ENCODE measurements at places on chromosomes 1 and 21.

DNA sequence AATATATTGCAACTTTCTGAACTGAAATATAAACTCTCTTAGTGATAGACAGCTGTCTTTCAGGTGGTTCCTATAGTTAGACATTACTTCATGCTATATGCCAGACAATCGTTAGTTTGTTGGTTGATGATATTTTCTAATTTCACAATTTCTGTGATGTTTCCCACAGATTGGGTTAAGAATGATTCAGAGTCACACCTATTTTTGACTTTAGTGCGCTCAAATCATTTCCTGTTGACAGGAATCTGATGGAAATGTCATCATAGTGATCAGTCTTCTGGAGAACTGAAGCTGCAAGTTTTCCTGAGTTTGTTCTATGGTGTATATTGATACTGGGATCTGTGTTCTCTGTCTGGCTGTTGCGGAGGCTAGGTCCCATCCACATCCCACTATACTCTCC lies 119.7 kb downstream of the C1orf21 start:
- DNase-seq: no peak

DNA sequence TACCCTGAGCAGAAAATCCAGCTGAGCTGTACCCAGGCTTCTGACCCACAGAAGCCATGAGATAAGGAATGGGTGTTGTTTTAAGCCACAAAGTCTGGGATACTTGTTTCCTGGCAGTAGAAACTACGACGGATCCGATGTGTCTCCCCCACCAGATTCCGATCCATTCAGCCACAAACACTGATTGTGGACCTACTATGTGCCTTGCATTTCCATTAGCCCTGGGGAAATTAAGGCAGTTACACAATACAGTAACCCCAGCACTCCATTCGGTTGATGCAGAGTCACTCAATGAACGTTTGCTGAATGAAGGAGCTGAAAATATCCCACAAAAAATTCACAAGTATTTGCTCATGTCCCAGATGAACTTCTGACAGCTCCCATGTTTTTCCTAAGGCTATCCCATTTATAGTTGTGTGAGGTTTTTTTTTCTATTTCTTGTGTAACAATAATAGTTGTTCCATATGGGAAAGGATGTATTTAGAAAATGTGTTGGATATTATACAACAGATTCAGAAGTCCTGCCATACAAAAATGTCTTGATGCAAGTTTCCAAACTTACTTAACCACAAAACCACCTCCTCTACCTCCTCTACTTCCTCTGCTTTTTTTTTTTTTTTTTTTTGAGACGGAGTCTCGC lies 29.6 kb upstream of the KAZN start:
- DNase-seq: no peak

- no peak for DNase-seq
Observed at GRCh38 chr1:176989754-176990153, 174.8 kb downstream of the ASTN1 start.

GRCh38 chr1:205668951-205669340 lies 11.4 kb downstream of the SLC45A3 start:
- no peak for DNase-seq

GRCh38 chr1:233971753-233972152 lies 67.3 kb downstream of the SLC35F3 start:
- DNase-seq: no peak

DNA sequence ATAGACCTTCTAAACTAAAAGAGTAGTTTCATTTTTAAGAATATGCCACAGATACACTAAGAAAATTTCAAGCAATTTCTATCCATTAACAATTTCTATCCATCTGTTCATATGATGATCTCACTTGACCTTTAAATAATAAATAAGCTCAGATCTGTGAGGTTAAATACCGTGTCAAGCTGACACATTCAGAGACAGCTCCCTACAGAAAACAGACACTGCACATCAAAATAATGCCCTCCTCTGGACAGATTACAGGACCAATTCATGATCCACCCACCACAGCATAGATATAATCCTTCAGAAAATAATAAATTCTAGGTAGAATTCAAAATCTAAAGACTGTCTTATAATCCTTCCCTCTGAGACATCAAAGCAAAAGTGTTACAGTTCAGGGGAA lies 49.4 kb upstream of the SEC16B start:
- no peak for DNase-seq

- DNase-seq: no peak
Observed at GRCh38 chr1:29991025-29991424, 732.4 kb downstream of the MATN1 start.

DNA sequence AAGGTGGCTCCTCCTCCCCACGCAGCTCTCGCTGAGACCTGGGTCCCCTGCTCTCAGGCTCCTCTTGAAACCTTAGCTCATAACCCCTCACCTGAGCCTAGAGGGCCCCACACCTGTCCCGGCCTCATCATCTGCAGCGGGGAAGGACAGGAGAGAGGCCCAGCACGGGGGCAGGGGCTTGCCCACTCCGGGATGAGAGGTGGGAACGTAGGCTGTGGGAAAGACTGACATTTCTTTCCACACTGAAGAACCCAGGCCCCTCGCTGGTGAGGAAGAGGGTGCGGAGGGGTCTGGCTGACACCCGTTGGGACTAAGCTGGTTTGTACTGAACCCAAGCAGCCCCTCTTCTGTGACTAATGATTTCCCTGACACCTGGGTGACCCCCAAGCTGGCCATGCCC lies 14.0 kb upstream of the NES start:
- no peak for DNase-seq

GRCh38 chr21:14711287-14711686 lies 165.2 kb upstream of the SAMSN1 start:
- no peak for DNase-seq

GRCh38 chr1:161218301-161219077 lies 3.4 kb downstream of the FCER1G start:
- no peak for DNase-seq

GRCh38 chr1:79539001-79539400 lies 532.5 kb upstream of the ADGRL4 start:
- no peak for DNase-seq

- no peak for DNase-seq
Observed at GRCh38 chr21:29303288-29303687, 4.6 kb downstream of the BACH1 start.

GRCh38 chr1:188689542-188689941 lies 1788.1 kb downstream of the BRINP3 start:
- no peak for DNase-seq

- no peak for DNase-seq
Observed at GRCh38 chr1:101288491-101288944, 51.7 kb downstream of the S1PR1 start.

GRCh38 chr1:109619576-109620400 lies at the start of the genes AMPD2 and GNAT2:
Gene AMPD2 (plus strand): TSS chr1:109619837. CDS start chr1:109621176, 1,339 bp downstream.
Gene GNAT2 (minus strand): TSS chr1:109619616. CDS start chr1:109612870, 6,746 bp downstream.
- DNase-seq: peak; percentile 45

DNA sequence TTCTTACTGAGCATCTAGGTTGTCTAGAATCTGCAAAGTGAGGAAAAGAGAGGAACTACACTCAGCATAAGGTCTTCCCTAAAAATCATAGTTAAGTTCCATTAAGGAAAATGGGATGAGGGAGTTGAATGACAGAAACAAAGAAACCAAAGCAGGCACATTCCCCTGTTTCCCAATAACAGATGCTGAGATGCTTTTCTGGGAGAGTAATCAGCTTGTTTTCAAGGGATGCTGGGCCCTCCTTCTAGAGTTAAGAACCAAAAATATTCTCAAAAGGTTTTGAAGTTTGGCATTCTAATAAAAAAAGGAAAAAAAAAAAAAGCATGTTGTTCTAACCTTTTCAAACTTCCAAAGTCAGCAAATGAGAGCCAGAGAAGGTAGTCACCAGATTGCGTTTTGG lies 105.2 kb upstream of the ZNF648 start:
- DNase-seq: no peak

DNA sequence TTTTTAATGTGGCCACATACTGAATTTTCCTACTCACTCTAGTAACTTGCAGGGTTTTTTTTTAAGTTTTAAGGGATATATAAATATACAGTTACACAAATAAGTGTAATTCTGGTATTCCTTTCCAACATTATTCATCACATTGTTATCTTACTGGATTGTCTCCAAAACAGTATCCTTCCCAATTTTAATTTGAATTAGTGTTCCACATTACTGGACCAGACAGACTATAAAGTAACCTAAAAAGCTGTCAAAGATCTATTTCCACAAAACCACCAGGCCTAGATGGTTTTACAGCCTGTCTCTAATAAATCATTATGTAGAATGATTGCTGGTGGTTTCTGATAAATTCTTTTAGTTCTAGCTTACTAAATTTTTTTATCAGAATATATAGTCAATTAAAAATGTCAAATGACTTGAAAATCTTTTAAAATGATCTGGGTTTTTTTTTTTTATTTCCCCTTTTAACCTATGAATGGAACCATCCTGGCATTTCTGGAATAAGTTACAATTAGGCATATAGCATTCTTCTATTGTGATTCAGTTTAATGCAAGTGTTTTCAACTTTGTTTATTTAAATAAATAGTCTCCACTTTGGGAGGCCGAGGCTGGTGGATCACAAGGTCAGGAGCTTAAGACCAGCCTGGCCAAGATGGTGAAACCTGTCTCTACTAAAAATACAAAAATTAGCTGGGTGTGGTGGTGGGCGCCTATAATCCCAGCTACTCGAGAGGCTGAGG lies 59.3 kb downstream of the PACC1 start:
- no peak for DNase-seq

DNA sequence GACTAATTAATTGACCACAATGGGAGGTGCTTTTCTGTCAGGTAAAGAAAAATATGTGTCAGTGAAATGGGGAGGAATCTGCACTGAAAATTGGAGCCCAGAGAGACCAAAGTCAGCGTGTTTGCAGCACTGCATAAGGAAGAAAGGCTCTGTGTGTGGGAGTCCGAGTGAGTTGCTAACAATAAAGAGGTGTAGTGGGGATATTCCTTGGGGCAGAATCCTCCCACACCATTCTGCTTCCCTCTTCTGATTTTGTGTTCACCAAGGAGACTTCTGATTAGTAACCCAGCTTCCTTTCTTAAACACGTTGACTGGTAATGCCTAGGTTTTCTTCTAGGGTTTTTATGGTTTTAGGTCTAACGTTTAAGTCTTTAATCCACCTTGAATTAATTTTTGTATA lies 240.5 kb downstream of the RPS6KC1 start:
- no peak for DNase-seq

DNA sequence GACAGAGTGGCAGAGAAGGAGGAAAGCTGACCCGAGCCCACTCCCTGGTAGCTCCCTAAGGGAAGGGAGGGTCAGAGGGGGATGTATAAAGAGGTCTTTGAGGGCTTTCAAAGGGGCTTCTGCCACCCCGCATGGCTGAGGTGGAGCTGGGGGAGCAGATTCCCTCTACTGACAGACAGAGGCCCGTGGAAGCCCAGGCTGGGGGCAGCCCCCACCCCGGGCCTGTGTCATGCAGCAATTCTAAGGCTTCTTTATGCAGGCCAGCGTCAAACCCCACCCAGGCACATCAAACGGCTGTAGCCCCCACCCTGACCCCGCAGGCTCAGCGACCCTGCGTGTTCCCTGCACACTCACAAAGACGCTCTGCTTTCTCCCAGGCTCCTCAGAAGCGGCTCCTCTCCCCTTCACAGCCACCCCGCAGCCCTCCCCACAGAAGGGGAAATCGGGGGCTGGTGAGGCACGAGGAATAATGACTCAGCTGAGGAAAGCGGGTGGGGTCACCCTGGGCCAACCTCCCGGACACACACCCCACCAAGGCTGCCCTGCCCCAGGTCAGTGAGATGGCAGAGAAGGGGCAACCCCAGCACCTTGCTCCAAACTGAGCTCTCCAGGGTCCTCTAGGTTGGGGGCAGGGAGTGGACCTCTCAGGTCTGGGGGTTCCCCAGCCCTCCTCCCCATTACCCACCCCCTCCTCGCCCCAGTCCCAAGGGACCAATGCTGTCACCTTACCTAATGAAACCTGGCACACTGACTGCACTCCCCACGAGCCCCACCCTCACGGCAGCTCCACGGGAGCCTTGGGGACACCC lies 10.8 kb downstream of the SLC45A3 start:
- DNase-seq: no peak

Data from stimulated activated CD8-positive, alpha-beta memory T cell treated with anti-CD3 and anti-CD28 coated beads, Interleukin-15, amount 100 ng/mL, for 1 hour (primary cell).